ENCODE measurements at places on chromosomes 3 and 15. TPM values are rescaled to one million over a fixed set of nuclear protein-coding genes. Genes with fewer than 3 reads are reported as not detected.

The VPS13C gene
- 15.8 TPM for total RNA-seq

The CMSS1 gene
- total RNA-seq, result 15.0 TPM

The EXD1 gene
- not detected for total RNA-seq

The RPP25 gene
- 8.7 TPM for total RNA-seq

The MYH15 gene
- total RNA-seq, result under 0.01 TPM

All from mesangial cell (primary cell).